ENCODE measurements at places on chromosomes 5 and 9.

DNA sequence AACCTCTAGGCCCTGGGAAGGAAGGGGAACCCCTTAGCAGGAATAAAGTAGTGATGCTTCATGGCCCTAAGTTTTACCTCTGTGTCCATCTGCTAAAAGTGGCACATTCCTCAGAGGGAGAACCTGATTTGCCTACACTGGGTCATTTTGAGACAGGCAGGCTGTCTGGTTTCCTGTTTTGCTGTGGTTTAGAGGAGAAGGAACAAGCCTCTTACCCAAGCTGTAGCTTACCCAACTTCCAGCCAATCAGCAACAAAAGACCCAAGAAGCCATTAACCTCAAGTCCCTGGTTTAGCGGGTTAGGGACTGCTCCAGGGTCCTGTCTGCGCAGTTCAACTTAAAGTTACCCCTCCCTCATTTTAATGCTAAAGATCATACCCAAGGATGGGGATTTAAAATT lies 411.0 kb downstream of the MAT2B start:
- peak; percentile 27 for DNase-seq

- no peak for DNase-seq
Observed at GRCh38 chr9:115378758-115379157, 260.8 kb upstream of the TNC start.

- no peak for DNase-seq
Observed at GRCh38 chr5:169901896-169902295, 78.4 kb downstream of the INSYN2B start.

DNA sequence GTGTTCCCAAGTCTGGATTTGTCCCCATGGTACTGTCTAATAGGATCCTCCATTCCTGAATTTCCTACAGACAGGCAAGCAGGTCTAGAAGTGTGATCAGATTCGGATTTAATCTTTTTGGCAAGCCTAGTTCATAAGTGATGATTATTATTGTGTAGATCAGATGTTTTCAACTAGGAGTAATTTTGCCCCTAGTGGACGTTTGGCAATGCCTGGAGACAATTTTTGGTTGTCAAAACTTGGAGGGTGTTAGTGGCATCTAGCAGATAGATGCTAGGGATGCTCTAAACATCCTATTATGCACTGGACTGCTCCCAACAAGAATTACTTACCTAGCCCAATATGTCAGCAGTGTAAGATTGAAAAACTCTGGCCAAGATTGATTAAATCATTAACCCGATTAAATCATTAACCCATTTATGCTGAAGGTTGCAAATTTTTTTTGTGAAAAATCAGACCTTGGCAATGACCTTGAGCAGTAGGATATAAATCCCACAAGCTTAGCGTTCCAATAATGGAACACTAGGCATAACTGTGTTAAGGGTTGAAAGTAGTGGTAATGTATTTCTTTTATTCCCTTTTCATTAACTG lies 28.2 kb downstream of the TCERG1 start:
- no peak for DNase-seq

- no peak for DNase-seq
Observed at GRCh38 chr5:138961221-138961620, 86.1 kb upstream of the LRRTM2 start.

- DNase-seq = no peak
Observed at GRCh38 chr5:83084336-83084735, 7.0 kb downstream of the XRCC4 start.

DNA sequence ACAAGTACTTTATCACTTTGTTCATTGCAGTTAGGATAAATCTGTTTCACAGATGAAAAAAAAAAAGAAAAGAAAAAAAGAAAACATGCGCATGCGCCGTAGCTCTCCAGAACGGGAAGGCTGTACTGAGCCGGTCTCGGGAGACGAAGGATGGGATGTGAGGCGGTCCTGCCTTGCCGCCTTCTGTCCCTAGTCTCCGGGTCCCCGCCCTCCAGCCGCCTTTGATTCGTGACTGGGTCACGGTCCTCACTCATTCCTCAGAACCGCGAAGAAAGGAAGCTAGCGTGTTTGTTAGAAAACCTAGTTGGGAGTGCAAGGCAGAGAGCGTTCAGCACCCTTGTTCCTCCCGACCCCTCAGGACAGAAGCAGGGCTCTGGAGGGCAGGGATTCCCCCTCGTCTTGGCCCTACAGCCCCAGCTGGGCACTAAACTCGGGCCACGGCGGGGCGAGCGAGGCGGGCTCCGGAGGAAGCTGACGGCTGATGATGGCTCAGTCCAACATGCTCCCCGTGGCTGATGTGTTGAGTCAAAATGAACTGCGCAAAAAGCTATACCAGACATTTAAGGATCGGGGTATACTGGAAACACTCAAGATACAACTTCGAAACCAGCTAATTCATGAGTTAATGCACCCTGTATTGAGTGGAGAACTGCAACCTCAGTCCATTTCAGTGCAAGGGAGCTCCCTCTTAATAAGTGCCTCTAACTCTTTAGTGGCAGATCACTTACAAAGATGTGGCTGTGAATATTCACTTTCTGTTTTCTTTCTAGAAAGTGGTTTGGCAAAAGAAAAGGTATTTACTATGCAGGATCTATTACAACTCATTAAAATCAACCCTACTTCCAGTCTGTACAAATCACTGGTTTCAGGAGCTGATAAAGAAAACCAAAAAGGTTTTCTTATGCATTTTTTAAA lies 40.0 kb downstream of the CPLANE1 start:
- DNase-seq = no peak

DNA sequence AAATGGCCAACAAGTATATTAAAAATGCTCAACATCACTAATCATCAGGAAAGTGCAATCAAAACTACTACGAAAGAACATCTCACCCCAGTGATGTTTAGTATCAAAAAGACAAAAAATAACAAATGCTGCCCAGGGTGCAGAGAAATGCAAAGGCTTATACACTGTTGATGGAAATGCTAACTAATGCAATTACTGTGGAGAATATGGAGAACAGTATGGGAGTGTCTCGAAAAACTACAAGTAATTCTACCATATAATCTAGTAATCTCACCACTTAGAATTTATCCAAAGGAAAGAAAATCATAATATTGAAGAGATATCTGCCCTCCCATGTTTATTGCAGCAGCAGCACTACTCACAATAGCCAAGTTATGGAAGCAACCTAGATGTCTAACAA lies 246.5 kb upstream of the VLDLR start:
- no peak for DNase-seq
